HS-27A (cell line): ENCODE measurements at places on chromosomes 1 and 21.

DNA sequence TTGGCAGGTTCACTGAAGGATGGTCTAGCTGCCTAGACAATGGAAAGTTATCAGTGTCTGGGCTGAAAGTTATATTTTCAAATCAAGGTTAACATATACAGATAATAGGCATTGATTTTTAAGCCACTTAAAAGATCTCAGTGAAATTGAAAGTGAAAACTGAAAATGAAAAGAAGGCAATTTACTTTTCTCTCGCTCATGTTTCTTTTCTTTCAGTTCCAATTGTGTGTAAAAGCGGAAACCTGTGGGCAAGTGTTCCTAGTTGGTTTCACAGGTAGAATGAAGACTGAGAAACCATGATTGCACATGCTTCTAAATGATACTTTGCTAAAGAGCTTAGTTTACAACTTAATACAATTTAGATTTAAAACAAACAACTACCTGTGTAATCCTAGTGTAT, 383.7 kb downstream of the ZP4 start:
- DNase-seq: no peak

DNA sequence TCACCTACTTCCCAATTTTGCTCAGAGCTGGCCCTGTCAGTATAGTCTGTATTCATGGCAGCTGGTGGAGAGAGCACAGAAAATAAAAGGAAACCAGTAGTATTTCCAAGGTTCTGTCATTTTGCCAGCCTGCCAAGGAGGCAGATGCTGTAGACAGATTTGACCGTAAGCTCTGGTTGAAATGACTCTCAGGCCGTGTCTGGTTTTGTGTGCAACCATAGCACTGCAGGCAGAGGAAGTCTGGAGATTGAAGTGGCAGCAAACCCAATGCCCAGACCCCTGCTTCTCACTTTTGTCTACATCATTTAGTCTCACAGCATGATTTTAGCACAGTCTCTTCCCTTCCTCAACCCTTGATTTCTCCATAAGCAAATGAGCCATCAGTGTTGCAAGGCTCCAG, 291.7 kb downstream of the PAPPA2 start:
- no peak for DNase-seq

DNA sequence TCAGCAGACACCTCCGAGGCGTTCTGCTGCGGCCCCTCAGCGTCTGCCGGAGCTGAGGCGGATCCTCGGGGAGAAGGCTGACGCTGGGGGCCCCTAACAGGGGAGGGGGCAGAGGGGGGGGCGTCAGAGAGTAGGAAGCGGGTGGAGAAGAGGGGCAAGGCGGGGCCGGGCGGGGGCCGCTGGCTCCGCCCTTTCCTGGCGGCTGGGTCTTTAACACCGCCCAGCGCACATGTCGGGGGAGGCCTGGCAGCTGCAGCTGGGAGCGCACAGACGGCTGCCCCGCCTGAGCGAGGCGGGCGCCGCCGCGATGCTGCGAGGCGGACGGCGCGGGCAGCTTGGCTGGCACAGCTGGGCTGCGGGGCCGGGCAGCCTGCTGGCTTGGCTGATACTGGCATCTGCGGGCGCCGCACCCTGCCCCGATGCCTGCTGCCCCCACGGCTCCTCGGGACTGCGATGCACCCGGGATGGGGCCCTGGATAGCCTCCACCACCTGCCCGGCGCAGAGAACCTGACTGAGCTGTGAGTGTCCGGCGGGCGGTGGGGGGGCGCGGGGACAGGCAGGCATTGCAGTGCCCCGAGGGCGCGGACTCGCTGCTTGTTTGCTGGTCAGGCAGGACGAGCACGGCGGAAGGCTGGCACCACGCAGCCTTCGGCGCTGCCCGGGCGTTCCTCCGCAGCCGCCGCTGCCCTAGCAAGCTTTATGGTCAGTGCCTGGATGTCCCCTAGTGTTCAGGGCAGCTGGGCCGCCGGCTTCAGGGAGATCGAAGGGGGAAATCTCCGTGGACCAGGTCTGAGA, at the start of gene NTRK1:
NTRK1 (plus strand) TSS at position 238 of the 796 bp plus-strand sequence; CDS start at position 308, 70 bp downstream.
- no peak for DNase-seq

DNA sequence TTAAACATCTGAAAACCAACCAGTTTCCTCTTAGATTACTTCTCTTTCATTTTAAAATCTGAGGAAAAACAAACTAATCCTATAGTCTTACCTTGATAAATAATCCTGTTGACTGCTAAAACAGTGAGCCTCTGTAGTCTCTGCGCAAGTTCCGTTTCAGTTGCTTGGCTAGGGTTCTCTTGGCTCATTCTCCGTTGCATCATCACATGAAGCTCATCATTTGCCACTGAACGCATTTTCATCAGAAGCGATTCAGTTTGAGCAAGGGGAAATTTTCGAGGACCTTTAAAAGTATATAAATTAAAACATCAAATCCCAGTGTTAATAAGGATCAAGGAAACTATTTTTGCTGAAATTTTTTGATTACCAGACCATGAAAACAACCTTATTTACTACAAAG, 96.7 kb upstream of the GNG4 start:
- no peak for DNase-seq

DNA sequence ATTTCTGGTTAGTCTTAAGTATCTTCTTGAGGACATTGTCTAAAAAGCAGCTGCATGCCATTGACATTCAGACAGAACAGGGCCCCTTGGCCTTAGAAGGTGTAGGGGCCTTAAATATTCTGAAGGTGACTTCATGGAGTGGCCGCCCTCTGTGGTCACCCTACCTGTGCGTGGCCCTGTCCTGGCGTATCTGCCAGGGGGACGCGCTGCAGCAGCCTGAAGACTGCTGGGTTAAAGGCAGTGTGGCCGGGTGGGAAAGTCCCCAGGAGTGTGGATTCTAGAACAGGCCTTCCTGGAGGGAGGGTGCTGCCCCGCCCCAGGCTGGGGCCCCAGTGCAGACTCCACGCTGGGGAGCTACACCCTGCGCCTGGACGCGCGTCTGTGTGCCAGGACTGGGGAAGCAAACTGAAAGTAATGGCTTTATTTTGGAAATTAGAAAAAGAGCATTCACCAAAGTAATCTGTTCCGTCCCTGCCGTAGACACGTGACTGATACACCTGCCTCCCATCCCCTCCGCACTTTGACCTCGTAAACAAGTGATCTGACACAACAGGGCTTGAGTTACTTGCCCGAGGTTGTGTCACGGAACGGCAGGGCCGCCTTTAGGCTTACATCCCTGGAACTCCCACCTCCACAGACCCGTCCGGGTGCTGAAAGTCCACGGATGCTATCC, 1.8 kb downstream of the AGPAT3 start:
- DNase-seq: no peak

DNA sequence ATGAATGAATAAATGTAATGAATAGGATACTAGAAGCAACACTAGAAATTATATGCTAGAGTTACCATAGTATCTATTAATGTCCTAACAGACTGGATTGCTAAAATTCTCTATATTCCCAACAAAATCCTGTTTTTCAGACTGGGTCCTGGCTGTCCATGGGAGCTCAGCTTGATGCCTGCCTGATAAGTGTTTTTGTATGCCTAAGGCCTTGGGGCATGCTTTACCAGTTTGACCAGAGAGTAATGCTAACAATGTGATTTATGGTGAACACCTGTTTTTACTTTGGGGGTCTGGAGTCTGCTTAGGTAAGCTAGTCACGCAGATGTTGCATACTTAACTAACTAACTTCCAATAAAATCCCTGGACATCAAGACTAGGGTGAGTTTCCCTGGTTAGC, 318.8 kb upstream of the DEPDC1 start:
- no peak for DNase-seq

GRCh38 chr1:109918671-109919070, 8.0 kb downstream of the CSF1 start:
- no peak for DNase-seq

DNA sequence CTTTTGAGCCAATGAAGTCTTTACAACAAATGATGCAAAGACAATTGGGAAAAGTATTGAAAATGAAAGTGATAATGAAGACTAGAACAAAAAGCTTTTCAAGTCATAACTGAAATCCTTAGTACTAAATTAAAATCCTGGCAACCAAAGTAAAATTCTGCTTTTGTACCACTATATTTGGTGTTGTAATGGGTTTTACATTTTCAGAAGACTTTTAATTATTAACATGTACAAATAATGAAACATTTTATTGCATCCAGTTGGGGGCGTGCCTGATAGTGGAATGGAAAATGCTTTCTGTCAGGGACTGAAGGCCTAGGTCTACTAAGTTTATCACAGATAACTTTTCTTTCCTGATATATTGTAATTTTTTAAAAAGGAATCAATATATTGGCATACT, 89.4 kb downstream of the SDCCAG8 start:
- no peak for DNase-seq

DNA sequence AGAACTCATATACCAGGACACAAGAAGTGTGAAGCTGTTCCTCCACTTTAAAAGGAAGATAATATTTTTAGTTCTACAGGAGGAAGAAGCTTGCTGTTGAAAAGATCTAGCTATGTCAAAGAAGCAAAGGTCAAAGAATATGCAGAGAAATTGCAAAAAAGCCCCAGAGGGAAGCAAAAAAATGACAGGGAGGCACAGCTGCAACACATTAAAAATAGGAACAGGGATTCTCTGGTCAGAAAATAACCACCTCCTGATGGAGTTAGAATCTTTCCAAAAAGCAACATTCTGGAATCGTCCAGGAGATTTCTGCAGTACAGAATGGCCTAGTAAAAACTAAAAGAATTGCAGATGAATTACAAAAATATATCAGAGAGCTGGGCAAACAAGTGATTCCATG, 238.9 kb upstream of the PRMT6 start:
- DNase-seq: no peak

- no peak for DNase-seq
Observed at GRCh38 chr1:47647327-47647845, 209.5 kb downstream of the FOXD2 start.

- no peak for DNase-seq
Observed at GRCh38 chr1:235416662-235417049, 49.4 kb downstream of the TBCE start.

DNA sequence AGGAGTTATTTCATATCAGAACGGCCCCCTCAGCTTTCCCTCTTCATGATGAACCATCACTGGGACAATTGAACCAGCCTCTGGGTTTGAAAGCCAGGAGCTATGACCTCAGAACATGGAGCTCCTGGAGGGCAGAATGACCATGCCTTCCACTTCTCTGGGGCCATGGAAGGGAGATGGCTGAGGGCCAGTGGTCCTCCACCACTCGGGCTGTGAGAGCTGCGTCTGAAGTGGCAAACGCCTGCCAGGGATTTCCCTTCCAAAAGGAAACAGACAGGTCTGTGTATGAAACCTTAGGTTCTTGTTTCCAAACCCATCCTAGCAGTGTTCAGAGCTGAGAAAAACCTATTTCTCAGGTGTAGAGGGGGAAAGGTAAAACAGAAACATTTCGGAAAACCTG, 22.5 kb downstream of the PKP1 start:
- DNase-seq: no peak

DNA sequence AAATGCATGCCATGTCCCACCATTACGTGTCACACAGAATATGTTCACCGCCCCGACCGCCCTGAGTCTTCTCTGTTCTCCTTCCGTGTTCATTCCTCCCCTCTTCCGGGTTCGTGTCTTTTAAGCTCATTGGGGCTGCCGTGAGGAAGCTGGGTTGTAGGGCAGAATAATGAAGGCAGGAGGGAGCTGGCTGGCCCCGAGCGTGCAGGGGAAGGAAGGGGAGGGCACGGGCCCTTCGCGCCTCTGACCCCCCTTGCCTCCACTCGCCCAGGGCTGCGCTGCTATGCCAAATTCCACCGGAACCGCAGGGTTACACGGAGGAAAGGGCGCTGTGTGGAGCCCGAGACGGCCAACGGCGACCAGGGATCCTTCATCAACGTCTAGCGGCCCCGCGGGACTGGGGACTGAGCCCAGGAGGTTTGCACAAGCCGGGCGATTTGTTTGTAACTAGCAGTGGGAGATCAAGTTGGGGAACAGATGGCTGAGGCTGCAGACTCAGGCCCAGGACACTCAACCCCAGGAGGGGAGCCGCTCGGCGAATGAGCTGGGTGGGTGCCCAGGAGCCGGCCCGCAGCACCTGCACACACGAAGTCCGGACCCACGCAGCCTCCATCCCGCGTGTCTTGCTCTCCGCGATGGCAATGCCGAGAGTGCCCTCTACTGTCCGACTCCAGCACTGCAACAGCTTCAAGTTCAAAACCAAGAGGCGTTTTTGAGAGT, 16.5 kb upstream of the AGTRAP start:
- peak; percentile 19 for DNase-seq

DNA sequence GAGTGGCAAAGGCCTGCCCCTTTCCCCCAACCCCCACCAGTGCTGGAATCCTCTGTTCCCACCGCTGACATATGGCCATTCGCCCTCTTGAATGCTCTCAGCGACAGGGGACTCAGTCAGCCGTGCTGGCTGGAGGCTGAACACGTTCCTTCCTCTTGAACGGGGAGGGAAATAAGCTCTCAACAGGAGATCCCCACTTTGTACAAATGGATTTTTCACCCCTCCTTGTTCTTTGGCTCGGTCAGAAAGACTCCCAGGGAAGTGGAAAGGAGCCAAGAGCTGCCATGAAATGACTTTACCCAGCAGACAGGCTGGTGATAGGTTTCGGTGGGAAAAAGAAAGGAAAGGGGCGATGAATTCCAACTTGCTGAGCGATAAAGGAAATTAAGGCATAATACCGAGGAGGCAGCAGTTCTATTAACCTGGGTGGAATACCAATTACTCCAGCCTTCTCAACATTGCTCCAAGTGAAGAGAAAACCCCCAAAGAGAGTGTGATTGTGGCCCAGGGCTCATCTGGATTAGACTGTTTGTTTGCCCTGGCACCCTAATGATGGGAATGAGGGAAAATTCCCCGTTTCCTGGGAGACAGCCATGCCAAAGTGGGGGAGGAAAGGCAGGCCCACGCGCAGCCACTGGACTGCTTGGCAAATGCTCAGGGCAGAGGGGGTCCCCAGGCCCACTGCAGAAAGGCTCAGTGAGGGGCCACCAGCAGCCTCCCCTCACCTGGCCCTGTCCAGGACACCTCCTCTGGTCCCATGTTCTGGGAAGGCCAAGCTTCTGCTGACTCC, 23.9 kb downstream of the LRP8 start:
- no peak for DNase-seq
